ENCODE measurements at places on chromosomes 4 and X.

DNA sequence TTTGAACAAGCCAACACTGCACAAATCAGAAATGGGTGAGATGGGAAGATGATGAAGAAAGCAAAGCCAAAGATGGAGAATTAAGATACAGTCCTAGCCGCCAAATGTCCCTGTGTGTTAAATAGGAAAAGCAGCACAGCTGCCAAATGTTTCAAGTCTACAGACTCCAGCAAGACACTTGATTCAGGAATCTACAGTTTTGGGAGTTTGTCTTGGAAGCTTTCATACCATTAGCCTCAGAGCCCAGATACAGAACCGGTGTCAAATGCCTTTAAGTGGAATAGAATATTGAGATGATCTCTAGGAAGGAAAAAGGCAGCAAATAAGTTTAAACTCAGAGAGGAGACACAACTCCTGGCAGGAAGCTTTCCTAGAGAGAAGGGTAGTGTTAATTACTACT, 30.3 kb downstream of the OPHN1 start:
- DNase-seq = no peak

DNA sequence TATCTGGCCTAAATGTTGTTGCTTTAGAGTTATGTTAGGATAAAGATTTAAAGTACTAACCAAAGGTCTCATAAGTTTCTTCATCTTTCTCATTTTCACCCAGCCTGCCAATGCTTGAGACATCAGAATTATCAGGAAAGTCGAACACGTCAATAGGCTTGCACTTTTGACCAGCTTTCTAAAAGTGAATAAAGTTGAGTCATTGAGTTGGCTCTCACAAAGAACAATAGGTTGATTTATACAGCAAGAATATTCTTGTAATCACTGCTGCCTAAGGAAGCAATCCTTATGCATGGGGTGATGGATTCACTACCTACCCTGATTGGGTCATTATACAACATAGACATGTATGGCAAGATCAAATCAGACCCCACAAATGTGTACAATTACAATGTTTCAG, 5.0 kb downstream of the CENPU start:
- DNase-seq = no peak

GRCh38 chrX:45710081-45710801, 509.6 kb upstream of the DIPK2B start:
- DNase-seq = no peak

DNA sequence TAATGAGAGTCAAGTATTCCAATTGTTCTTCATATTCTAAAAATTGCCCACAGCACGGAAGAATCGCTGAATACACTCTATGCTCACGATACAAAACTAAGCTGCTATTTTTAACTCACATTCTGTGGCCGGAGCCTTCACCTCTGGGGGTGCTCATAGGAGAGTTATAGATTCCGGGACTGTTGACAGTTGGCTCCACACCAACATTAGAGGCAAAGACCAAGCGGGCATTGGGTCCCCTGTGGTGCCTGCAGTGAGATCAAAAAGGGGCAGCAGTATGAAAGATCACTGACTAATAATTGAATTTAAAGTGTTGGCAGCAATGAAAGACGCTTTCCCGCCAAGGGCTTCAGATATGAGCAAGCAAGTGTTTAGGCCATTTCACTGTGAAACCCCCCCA, 146.0 kb downstream of the TMEM144 start:
- no peak for DNase-seq

- no peak for DNase-seq
Observed at GRCh38 chr4:80360900-80361299, 25.4 kb downstream of the CFAP299 start.

- no peak for DNase-seq
Observed at GRCh38 chrX:7620560-7620959, 222.4 kb upstream of the VCX start.

DNA sequence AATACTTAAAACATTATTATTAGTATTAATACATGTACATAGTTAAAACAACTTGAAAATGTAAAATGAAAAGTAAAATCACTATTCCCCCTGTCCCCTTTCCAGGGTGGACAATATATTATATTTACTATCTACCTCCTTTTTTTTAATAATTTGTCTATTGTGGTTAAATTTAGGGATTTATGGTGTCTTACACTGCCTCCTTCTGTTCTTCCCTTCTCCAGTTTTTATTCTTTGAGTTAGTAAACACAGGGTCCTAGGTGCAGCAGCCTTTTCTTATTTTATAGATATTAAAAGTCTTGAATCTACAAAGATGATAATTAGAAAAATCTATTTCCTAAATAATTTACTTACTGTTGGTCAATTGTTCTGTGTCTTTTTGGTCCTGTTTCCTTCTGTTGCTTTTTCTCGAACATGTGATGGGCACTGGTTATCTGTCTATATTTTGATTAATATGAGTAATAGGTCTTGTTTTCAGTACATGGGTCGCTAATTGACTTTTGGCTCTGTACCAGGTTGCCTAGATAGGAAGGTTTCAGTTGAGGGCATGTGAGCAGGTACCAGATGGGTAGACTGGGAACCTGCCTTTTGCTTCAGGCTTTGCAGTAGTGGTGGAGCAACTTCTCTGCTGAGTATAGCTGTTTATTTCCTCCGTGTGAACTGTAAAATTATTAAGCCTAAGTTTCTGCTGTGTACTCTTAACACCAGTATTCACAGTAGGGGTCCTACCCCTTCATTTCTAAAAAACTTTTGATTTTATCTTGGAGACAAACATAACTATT, 1.1 kb downstream of the NUDT9 start:
- DNase-seq = no peak

GRCh38 chrX:6279277-6279909, 50.7 kb upstream of the NLGN4X start:
- no peak for DNase-seq

- DNase-seq = no peak
Observed at GRCh38 chr4:92172203-92172602, 131.6 kb upstream of the GRID2 start.

- no peak for DNase-seq
Observed at GRCh38 chr4:189374176-189374575, 566.5 kb upstream of the FRG1 start.

DNA sequence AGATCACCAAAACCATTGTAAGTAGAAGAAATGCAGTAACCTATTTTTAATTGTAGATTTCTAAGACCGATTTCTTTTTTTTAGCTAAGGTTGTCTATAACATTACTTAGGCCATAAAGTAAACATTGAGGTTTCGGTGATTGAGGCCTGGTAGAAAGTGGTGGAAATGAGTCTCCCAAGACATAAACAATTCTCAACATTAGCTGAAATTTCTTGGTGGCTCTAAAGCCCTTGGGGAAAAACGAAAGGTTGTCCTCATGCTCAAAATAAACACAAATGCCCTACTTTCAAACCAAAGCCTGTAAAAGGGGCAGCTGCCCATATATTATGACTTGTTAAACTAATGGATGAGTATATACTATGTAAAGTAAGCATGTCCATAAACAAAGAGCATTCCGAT, 98.8 kb downstream of the SCFD2 start:
- no peak for DNase-seq

- no peak for DNase-seq
Observed at GRCh38 chr4:44869985-44870384, 143.6 kb upstream of the GNPDA2 start.

- no peak for DNase-seq
Observed at GRCh38 chr4:163448540-163449203, 24.9 kb downstream of the TKTL2 start.

GRCh38 chr4:89294573-89295269, 12.9 kb downstream of the GPRIN3 start:
- DNase-seq = no peak

DNA sequence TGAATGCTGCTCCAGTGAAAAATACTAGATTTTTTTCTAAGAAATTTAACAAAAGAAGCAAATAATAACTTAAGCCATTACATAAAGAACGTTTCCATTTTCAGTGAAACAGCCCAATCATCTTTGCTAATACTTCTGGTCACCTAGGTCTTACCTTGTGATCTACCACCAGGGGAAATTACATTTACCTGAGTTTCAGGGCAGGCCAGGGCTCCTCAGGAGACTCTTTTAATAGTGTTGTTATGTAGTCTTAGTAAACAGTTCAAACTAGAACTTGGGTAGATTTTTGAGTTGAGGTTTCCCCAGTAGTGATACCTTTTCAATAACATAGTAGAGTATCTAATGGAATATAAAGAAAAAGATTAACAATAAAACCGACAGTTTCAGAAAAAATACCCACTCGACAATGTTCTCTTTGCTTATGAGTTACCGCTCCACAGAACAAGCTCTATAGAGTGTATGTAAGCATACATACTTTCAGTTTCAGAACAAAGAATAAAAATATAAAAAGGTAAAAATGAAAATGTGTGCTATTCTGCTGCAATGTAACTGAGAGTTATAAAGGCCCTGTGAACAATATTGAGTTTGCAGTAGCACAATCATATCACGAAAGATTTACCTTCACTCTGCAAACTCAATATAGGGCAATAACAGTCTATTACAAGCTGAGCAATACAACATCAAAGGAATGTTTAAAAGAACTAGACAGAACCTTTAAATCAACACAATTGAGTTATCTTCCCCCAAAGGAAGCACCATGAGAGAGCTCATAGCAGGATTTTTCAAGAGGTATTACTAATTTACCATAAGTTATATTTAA, 165.8 kb downstream of the ATOH1 start:
- no peak for DNase-seq

DNA sequence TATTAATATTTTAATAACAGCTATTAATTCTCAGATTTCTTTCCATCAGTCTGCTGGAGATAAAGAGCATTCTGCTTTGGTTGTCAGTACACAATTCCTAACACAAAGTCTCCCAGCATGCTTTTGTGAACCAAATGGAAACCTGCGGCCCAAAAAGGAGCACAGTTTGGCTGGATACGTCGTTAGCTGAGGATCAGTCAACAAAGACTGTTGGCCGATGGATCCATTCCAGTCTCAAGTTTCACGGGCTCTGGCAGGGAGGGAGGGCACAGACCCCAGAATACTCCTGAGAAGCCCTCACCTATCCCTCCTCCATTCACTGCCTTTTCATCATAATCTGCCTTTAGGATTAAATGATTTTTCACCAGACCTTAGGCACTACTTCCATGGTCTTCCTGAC, 26.3 kb upstream of the PRSS48 start:
- DNase-seq = no peak

DNA sequence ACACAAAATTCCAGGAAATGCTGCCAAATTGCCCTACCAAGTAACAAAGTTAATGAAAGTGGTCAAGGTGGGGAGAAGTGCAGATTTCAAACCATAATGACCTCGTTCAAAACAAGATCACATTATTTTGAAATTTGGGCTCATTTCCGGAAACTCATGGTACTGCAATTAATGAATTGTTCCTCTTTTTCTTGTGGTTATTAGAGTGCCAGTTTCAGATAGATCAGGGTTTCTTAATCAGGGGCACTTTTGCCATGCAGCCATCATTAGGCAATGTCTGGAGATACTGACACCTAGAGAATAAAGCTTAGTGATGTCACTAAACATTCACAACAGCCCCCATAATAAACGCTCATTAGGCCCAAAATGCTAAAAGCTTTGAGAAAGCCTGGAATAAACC, 381.5 kb upstream of the GALNT7 start:
- no peak for DNase-seq

- DNase-seq = no peak
Observed at GRCh38 chr4:112172180-112172579, 26.9 kb downstream of the FAM241A start.

GRCh38 chrX:72392042-72392441, 86.3 kb upstream of the CITED1 start:
- DNase-seq = no peak

- peak; percentile 43 for DNase-seq
Observed at GRCh38 chrX:53445977-53446376, 11.8 kb upstream of the HSD17B10 start.

DNA sequence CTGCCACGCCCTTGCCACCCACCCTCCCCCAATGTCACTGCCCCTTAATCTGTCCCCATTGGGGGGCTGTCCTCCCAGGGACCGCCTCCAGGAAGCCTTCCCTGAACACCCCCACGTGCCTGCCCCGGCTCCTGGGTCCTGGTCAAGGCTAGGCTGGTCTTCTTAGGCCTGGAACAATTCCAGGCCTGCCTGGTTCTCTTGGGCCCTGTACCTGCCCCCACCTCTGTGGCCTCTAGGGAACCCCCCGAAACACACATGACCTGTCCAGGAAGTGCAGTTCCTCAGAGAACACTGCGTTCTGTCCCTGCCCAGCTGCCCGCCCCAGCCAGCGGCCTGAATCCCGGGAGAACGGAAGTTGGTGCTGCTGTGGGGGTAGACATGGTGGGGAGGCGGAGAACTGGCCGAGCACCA, 5.1 kb downstream of the MXD4 start:
- no peak for DNase-seq

- DNase-seq = no peak
Observed at GRCh38 chrX:57573754-57574153, 18.1 kb upstream of the ZXDB start.

DNA sequence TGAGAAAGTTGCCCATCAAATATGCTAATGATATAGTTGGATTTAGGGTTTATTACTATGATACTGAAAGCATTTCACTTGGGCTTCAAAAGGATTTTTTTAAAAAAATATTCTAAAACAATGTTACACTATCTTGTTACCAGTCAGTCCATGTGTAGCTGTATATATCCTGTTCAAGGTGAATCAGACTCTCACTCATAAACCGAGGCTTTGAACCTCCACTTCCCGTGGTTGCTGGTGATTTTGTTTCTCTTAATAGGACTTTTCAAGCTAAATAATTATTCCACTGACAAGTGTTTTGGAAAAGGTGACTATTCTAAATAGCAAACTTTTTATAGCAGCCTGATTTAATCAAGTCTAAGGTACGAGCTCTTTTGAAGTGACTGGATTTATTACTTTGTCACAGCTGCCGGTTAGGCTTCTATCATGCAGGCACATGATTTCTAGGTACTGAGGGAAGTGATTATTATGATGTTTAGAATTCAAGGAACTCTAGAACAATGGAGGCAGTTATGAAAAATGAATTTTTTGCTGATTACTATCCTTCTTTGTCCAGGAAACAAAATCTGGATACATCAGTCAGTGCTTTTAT, 287.7 kb downstream of the KCTD8 start:
- no peak for DNase-seq

- DNase-seq = no peak
Observed at GRCh38 chrX:150058728-150059127, 120.4 kb upstream of the EOLA2 start.

- no peak for DNase-seq
Observed at GRCh38 chr4:1874201-1874600, 3.0 kb downstream of the NSD2 start.

- no peak for DNase-seq
Observed at GRCh38 chr4:13248621-13249298, 235.4 kb downstream of the RAB28 start.

GRCh38 chr4:178752954-178753525, 1310.8 kb upstream of the AGA start:
- DNase-seq = no peak

GRCh38 chr4:180827232-180828009, 1415.8 kb upstream of the TENM3 start:
- no peak for DNase-seq

GRCh38 chrX:78064152-78064551, 39.9 kb upstream of the PGK1 start:
- no peak for DNase-seq
